ENCODE measurements at places on chromosomes 2 and 18.

- no peak for DNase-seq
Observed at GRCh38 chr18:75790111-75790510, 362.6 kb upstream of the SMIM21 start.

DNA sequence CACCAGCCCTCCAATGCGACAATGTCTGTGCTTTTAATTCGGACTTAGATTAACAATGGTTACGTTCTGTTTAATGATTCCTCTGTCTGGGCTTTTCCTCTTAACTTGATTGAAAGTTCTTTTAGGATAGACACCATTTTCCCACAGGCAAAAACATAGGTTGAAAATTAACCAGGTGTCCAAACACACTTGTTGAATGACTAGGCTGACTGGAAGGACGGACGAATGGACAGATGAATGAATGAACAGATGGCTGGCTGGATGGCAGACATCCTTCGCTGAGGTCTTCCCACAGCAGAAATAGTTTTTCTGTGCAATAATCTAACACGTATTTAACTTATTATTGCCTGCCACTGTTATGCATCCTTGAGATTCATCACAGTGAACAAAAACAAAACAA is 298.8 kb downstream of the SRBD1 start:
- no peak for DNase-seq

GRCh38 chr18:27214831-27215230 is 29.7 kb upstream of the CHST9 start:
- DNase-seq: no peak

GRCh38 chr2:200138391-200139124 is 167.9 kb upstream of the SPATS2L start:
- DNase-seq: no peak

- DNase-seq: no peak
Observed at GRCh38 chr2:39395313-39395712, 41.8 kb downstream of the MAP4K3 start.

- no peak for DNase-seq
Observed at GRCh38 chr2:11839916-11840315, 93.5 kb downstream of the LPIN1 start.

DNA sequence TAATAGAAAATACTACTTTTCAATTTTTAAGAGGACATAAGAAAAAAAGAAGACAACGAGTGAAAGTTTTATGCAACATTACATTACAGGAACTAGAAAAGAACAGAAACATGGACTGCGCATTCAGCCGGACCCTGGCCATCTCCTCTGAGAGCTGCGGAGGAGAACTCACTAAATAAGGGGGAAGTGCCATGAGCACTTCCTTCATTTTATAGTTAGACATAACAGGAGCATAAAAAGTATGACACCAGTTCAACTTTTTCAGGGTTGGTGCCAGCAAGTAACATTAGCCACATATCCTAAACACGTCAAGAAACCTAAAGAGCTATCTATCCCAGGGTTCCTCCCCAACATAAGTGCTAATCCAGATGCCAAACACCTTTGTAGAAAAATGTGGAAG is 78.0 kb upstream of the SERTAD2 start:
- no peak for DNase-seq

DNA sequence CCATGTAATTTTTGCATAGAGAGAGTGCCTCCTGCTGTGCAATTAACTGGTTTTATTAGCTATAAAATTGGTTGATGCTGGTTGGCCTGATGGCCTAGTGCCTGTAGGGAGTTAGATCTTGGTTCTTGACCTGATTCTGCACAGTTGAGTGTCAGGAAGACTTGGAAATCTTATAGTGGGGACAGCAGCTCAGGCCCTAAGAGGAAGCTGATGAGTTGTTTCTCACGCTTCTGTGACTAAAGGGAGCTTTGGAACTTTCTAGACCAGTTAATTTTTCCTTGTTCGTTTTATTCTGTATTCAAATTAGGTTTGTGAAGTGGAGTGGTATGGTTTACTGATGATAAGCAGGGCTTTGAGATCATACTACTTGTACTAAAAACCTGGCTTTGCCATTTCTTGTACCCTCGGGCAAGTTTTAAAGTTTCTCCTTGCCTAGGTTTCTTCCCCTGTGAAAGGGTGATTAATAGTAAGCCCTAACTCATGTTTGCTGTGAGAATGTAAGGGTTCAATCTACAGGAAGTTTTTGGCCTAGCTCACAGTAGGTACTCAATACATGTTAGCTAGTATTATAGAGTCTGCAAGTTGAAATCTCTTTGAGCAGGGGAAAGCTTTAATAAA is 82.1 kb downstream of the MAP3K20 start:
- no peak for DNase-seq

GRCh38 chr2:184680825-184681224 is 82.5 kb downstream of the ZNF804A start:
- no peak for DNase-seq

- DNase-seq: peak; percentile 3
Observed at GRCh38 chr2:126886211-126886915, 12.3 kb upstream of the TEX51 start.

DNA sequence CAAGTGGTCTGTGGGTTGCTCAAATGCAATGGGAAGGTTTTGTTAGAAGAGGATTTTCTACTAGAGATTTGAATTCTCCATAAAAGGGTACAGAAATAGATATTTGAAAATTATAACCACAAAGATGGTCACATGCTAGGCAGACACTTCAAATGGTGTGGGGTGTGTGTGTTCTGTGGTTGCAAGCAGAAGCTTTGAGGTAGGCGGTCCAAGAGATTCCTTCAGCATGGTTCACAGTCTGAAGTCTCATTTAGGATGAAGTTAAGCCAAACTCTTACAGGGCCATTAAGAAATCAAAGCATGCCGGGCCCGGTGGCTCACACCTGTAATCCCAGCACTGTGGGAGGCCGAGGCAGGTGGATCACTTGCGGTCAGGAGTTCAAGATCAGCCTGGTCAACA is 38.3 kb upstream of the RMDN2 start:
- no peak for DNase-seq

- DNase-seq: no peak
Observed at GRCh38 chr18:44464398-44465180, 216.1 kb upstream of the SETBP1 start.

DNA sequence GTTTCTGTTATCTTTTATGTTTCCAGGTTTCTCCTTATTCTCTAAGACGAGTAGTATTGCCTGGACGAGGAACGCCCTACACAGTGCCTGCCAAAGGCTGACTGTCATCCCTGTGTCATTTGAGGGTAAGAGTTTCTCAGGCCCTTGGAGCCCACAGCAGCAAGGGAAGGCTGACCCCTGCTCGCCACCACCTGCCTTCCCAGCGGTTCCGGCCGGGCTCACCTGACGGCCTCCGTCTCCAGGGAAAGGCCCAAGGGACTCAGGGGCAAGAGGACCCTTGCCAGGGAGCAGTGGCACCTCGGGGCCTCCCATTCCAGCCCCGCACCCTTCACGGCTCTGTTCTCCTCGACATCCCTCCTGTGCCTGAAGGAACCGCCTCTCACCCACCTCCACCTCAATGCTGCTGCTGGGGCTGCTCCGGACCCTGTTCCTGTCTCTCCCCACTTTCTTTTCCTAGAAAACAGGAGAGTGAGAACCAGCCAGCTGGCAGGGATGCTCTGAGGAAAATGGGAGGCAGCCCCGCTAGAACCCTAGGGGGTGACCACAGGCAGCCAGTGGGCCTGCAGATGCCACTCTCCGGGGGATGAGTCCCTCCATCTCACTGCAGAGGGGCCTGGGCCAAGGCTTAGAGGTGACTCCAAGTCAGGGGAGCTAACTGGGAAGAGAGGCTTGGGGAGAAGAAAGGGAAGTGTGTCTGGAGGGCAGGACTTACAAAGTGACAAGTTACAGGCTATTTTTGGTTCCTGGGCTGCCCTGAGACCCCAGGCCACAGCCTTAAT is 1.9 kb downstream of the LIMS2 start:
- no peak for DNase-seq

- no peak for DNase-seq
Observed at GRCh38 chr2:203659331-203660049, 46.9 kb upstream of the CD28 start.

DNA sequence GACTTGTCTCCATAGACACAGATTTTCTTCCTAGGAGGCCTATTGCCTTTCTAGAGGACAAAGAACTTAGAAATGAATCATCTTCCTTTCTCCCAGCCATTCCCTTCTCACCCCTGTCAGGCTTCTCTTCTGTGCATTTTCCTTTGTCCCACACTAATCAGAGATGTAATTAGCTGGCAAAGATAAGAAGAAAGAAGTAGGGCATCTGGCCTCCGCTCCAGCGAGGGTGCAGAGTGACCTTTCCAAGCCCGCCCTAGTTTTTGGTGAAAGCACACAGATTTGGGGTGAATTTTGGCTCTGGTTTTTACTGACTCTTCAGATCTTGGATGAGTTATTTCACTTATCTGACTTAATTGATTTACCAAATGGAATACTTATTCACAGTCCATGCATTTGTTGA is 626.5 kb downstream of the ZEB2 start:
- no peak for DNase-seq

- no peak for DNase-seq
Observed at GRCh38 chr2:238022594-238023157, 38.1 kb upstream of the SCLY start.

Data from activated CD8-positive, alpha-beta memory T cell treated with anti-CD3 and anti-CD28 coated beads for 1 hour (primary cell).